Calu3 (cell line): ENCODE measurements at places on chromosomes 7 and 10. TPM values are rescaled to one million over a fixed set of nuclear protein-coding genes. Genes with fewer than 3 reads are reported as not detected.

The A1CF gene
- 0.69 TPM in 1 of 2 replicates, not detected in the other for total RNA-seq

DNA sequence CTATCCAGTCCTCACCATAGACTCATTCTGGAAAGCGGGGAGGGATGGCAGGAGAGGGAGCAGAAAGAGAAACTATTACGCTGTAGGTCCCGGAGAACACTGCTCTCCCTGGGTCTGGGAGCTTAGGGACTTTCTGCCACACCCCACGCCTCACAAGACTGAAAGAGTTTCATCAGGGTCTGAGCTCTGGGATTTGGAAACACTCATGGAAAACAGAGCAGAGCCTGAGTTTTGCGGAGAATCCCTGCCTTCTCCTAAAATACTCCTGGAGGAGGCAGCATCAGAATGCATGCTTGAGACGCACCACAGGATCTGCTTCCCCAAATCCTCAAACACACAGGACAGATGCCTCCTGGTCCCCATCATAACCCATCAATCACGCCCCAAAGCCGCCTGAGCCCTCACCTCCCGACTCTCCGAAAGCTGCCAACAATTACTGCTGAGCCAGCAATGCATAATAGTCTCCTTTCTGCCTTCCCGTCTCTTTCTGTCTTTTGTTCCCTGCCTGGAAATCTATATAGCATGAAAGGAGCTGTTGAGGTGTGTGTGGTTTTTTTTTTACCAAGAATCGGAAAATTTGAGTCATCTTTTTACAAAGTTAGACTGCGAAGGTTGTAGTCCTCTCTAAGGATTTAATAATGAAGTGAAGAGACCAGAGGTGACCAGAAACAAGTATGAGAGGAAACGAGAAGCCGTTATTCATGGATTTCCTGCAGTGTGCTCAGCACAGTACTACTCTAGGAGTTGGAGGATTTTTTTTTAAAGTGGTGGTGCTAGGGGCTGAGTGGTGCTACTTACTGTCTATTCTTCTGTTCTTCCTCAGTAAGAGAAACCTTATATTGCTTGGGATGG, 37.7 kb downstream of the ASB13 start:
- DNase-seq = no peak

GRCh38 chr7:50828801-50829200, 46.1 kb upstream of the GRB10 start:
- DNase-seq = no peak

DNA sequence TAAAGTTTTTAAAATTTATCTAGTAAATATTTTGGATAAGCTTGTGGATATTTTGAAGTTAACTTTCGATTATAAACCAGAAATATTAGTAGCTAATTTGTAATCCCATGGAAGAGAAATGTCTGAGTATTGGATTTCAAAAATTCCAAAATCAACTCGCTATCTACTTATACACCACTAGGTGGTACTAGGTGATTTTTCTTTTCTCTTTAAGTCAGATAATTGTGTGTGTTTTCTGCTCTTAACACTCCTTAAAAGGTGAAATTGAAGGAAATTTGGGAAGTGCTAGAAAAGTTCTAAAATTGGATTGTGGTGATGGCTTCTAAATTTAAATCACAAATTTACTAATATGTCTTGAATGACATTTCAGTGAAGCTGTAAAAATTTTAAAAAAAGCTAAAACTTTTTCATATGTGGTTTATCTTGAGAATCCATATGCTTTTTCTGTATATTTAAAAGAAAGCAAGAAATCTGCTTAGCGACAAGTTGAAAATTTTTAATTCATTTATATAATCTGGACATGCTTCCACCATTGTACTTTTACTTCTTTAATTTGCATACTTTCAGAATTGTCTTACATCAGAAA, 90.2 kb downstream of the IPMK start:
- no peak for DNase-seq

The LLCFC1 gene
- not detected in 2 replicates for total RNA-seq

The GLI3 gene
- not detected in 2 replicates for total RNA-seq

The OIT3 gene
- total RNA-seq = 1.4 and 1.9 TPM in 2 replicates

DNA sequence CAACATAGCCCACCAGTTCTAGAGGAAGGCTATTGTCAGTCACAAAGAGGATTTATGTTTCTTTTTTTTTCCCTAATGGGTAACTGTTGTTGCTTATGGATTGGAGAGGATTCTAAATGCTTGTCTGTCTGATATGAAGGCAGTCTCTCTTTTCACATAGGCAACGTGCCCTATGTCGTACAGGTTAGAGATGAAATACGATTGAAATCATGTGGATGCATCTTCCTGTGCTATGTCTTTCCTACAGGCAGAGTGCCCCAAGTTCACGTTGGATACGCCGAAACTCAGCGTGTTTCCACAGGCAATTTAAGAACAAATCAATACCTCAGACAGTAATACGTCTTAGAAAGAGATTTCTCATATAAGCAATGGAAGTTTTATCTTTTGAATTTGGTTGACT, 93.8 kb downstream of the CELF2 start:
- no peak for DNase-seq
